Stimulated activated CD8-positive, alpha-beta memory T cell treated with anti-CD3 and anti-CD28 coated beads, Interleukin-15, amount 100 ng/mL, for 1 hour (primary cell): ENCODE measurements at places on chromosomes 3 and 15.

GRCh38 chr3:69690-70089 lies 126.9 kb upstream of the CHL1 start:
- DNase-seq: no peak

DNA sequence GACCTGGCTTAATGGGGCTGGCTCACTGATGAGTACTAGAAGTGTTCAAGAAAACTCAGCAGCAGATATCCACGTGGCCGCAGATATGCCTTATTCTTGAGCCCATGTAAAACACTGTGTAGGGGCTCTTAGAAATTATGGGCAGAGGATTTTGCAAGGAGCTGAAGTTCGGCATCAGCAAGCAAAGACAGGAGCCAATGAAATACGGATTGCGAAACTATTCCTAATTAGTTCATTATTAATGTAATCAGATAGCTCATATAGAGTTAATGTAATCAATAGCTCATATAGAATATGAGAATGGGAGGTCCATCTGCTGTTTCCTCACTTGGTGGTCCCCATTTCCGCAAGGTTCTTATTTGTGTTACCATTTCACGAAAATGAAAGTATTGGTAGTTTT lies 9.0 kb upstream of the GSK3B start:
- no peak for DNase-seq

GRCh38 chr3:56753206-56753820 lies 48.4 kb downstream of the ARHGEF3 start:
- no peak for DNase-seq

- no peak for DNase-seq
Observed at GRCh38 chr3:155325263-155325835, 31.9 kb upstream of the STRIT1 start.

GRCh38 chr3:178406206-178406605 lies 130.0 kb upstream of the KCNMB2 start:
- DNase-seq: no peak

DNA sequence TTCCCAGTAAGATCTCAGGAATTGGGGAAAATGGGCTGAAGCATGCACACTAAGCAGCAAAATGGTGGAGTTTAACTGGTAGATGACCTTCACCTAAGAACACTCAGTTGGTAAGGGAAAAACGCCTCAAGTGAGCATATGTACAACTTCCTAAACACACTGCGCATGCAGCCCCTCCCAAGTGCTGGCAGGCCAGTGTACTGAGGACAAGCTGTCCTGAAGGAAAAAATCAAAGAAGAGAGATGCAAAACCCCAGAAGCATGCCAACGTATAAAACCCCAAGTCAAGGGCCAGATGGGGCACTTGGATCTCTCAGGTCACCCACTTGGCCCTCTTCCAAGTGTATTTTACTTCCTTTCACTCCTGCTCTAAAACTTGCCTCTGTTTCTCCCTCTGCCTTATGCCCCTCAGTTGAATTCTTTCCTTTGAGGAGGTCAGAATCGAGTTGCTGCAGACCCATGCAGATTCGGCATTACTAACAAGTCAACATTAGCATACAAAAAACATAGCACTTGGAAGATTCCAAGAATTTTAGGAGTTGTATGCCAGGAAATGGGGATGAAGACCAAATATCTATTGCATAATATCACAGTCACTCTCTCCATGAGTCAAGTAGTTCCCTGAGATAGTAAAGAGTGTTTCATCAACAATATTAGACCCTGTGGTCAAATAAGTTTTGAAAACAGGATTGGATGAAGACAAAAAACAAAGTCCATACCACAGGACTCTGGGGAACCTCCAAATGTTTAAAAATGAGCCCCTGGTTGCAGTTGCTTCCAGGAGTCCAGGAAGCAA lies 10.8 kb upstream of the FYCO1 start:
- DNase-seq: no peak

- no peak for DNase-seq
Observed at GRCh38 chr3:152030320-152030719, 156.9 kb downstream of the SUCNR1 start.

DNA sequence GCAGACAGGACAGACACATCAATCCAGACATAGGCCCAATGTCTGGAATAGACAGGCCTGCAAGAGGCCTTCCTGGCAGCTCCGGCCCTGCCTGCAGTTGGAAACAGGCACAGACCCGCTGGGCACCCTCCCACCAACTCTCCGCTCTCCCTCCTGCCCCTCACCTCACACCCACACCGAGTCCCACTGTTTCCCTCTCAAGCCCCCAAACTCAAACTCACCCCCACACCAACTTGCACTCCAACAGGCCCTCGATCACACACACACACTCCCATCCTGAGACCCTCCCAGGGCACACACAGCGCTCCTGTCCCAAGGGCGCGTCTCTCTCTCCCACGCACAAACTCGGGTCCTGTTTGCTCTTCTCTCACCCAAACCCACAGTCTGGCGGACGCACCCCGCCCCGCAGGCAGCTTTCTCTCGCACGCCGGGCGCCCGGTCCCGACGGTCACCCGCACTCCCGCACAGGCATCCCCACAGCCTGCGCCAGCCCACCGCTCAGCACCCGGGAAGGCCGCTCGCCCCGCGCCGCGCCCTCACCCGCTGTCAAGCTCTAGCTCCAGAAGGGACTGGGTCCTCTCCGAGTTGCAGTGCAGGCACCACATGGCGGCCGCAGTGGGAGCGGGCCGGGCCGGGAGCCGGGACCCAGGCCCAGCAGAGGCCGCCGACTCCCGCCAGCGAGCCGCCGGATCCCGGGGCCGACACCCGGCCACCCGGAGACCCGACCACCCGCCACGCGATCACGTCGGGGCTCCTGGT lies 106.2 kb downstream of the IQSEC1 start:
- no peak for DNase-seq

- DNase-seq: no peak
Observed at GRCh38 chr3:95751509-95751908, 1062.9 kb upstream of the EPHA6 start.
